ENCODE measurements at places on chromosomes 16 and 17. TPM values are rescaled to one million over a fixed set of nuclear protein-coding genes. Genes with fewer than 3 reads are reported as not detected.

Gene CES4A
- 5.5 TPM for total RNA-seq

Gene NUP93
- total RNA-seq = 102 TPM

Gene SDR42E1
- total RNA-seq = 3.2 TPM

Gene NLE1
- 12.7 TPM for total RNA-seq

Gene DNAAF8
- 0.85 TPM for total RNA-seq

Gene WNT9B
- total RNA-seq = 0.70 TPM

GRCh38 chr16:66517586-66518263 is 32.2 kb downstream of the TK2 start:
- H3K4me3 ChIP-seq = peak overlapping the region; percentile 29
- H3K4me1 ChIP-seq = peaks cover 77% of the 10 kb centered on the region
- no peaks in the 10 kb centered on the region for H3K36me3 ChIP-seq

GRCh38 chr16:283033-283805 is at the start of gene PDIA2:
Gene PDIA2, plus strand, starts transcription at chr16:283164. Its CDS starts 6 bp downstream, at chr16:283170.
- DNase-seq = no peak
- H3K27me3 ChIP-seq = peaks cover 52% of the 10 kb centered on the region
- H3K4me3 ChIP-seq = no peak within 1 kb of the TSS
- no peaks in the 10 kb centered on the region for H3K36me3 ChIP-seq

DNA sequence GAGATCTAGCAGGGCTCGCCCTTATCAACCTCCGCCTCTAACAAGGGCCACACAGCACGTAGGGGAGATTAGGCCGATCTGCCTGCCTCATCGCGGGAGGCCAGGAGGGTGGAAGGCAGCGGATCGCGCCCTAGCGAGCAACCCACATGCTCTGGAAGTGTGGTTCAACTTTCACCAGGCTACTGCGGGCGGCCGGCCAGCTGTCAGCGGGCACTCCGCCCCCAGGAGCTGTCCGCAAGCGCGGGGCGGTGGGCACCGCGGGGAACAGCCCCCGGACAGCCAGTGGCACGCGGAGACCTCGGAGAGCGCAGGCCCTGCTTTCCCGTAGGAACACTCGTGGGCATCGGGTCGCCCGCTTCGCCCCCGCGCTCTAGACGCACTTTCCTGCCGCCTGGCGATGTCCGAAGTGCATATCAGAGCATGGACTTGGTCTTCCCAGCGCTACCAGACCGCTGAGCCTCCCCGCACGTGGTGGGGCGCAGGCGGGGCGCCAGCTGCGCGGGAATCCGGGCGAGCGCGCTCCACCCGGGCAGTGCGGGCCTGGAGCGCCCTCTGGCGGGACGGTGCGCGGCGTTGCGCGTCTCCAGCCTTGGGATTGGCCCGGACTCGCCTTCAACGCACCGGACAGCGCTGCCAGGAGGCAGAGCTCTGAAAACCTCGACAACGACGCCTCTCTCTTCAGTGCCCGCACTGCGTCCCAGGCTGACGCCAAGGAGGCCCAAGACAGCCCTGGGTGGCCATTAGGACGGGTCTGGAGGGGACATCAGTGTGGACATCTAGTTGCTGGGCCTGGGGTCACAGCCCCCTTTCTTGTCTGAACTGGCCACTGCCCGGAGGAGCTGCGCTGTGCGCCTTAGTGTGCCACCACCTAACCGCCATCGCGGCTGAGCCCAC is 3.6 kb upstream of the ZNHIT3 start:
- DNase-seq = peak; percentile 95
- no peak overlapping the region for H3K27ac ChIP-seq
- H3K4me3 ChIP-seq = peak overlapping the region; percentile 39
- no peaks in the 10 kb centered on the region for H3K36me3 ChIP-seq
- peaks cover 11% of the 10 kb centered on the region for H3K27me3 ChIP-seq
- H3K4me1 ChIP-seq = peaks cover 19% of the 10 kb centered on the region

- peaks cover 93% of the 10 kb centered on the region for H3K36me3 ChIP-seq
- H3K27ac ChIP-seq = peak overlapping the region; percentile 68
- H3K4me1 ChIP-seq = peaks cover 95% of the 10 kb centered on the region
- H3K27me3 ChIP-seq = no peaks in the 10 kb centered on the region
- no peak overlapping the region for H3K4me3 ChIP-seq
- DNase-seq = peak; percentile 86
Observed at GRCh38 chr17:82267575-82268379, 5.7 kb downstream of the CSNK1D start.

DNA sequence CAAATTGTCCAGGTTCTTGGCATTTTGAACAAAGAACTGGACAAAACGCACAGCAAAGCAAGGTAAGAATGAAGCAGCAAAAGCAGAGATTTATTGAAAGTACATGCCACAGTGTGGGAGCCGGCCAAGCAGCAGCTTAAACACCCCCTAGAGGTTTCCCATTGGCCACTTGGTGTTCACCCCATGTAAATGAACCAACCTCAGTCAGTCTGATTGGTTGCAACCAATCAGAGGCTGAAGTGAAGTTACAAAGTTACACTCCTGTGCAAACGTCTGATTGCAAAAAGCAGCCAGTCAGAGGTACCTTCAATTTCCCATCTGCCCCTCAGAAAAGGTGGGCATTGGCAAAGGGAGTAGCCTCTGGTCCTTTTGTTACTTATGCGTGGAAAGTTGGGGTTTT is 8.8 kb upstream of the ZNF263 start:
- no peaks in the 10 kb centered on the region for H3K27me3 ChIP-seq
- H3K27ac ChIP-seq = no peak overlapping the region
- no peaks in the 10 kb centered on the region for H3K4me1 ChIP-seq
- H3K4me3 ChIP-seq = no peak overlapping the region
- DNase-seq = no peak
- no peaks in the 10 kb centered on the region for H3K36me3 ChIP-seq

GRCh38 chr17:21275047-21275578 is 9.4 kb upstream of the MAP2K3 start:
- H3K27me3 ChIP-seq = no peaks in the 10 kb centered on the region
- H3K4me3 ChIP-seq = peak overlapping the region; percentile 77
- DNase-seq = no peak
- H3K36me3 ChIP-seq = no peaks in the 10 kb centered on the region
- peak overlapping the region; percentile 86 for H3K27ac ChIP-seq

DNA sequence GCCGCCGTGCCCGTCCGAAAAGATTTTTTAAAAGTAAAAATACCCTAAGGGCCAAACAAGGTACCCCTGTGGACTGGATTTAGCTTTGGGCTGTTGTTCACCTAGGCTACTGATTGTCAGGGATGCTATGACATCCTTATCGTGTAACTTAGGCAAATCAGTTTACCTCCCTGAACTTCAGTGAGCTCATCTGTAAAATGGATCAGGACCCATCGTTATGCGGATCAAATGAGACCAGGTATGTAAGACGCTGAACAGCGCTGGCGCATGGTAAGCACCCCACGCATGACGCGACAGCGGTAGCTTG is 658 bp upstream of the ZNF771 start:
- DNase-seq = no peak
- no peaks in the 10 kb centered on the region for H3K27me3 ChIP-seq
- H3K4me1 ChIP-seq = peaks cover 23% of the 10 kb centered on the region
- H3K4me3 ChIP-seq = peak overlapping the region; percentile 71
- H3K27ac ChIP-seq = peak overlapping the region; percentile 73

- H3K4me3 ChIP-seq = no peak overlapping the region
- H3K27me3 ChIP-seq = peaks cover 5% of the 10 kb centered on the region
- no peak overlapping the region for H3K27ac ChIP-seq
- peaks cover 7% of the 10 kb centered on the region for H3K36me3 ChIP-seq
Observed at GRCh38 chr16:23673971-23674614, 4.6 kb upstream of the PLK1 start.

- no peak overlapping the region for H3K27ac ChIP-seq
- peaks cover 17% of the 10 kb centered on the region for H3K36me3 ChIP-seq
- no peak overlapping the region for H3K4me3 ChIP-seq
- no peak for DNase-seq
Observed at GRCh38 chr16:88914750-88915368, 48.4 kb upstream of the PABPN1L start.

DNA sequence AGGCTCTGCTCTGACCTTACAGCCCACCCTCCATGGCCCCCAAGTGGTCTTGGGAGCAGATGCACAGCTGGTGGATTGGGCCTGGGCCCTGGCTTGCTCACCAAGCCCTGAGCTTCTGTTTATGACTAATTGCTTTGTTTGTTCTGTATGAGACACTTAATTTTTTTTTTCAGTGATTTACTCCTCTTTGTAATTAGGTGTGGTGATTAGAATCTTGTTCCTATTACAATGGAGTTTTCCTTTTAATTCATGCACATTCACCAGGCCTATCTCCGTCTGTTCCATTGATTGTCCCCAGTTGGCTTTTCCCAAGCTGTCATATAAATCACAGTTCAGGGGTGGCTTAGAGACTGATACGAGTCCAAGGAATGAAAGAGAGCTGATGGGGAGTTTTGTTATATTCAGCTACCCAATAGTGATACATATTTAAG is 242.3 kb downstream of the CCDC182 start:
- H3K27me3 ChIP-seq = no peaks in the 10 kb centered on the region
- H3K27ac ChIP-seq = no peak overlapping the region
- H3K4me3 ChIP-seq = no peak overlapping the region
- no peak for DNase-seq
